ENCODE measurements at places on chromosomes 2 and 18. TPM values are rescaled to one million over a fixed set of nuclear protein-coding genes. Genes with fewer than 3 reads are reported as not detected.

- no peaks in the 10 kb centered on the region for H3K36me3 ChIP-seq
- DNase-seq, result no peak
- no peak overlapping the region for H3K27ac ChIP-seq
Measured at GRCh38 chr18:55106466-55106865, 147.2 kb upstream of the CCDC68 start.

DNA sequence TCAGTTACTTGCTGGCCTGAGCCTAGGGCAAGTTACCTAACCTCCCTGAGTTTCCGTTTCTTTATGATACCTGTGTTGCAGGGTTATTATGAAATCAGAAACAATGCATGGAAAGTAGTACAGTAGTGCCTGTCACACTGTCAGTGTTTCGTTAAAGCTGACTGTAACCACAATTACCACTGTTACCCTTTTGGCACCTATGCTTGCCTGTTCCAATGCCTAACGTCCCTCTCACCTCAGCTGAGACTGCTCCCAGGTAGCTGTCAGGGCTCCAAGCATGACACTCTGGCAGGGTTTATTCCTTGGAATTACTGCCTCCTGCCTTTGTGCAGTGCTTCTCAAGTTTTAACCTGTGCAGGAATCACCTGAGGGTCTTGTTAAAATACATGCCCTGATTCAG, 135.2 kb upstream of the RBMS1 start:
- no peaks in the 10 kb centered on the region for H3K4me1 ChIP-seq
- no peak overlapping the region for H3K27ac ChIP-seq
- no peak for DNase-seq
- no peaks in the 10 kb centered on the region for H3K36me3 ChIP-seq
- H3K4me3 ChIP-seq, result no peak overlapping the region

DNA sequence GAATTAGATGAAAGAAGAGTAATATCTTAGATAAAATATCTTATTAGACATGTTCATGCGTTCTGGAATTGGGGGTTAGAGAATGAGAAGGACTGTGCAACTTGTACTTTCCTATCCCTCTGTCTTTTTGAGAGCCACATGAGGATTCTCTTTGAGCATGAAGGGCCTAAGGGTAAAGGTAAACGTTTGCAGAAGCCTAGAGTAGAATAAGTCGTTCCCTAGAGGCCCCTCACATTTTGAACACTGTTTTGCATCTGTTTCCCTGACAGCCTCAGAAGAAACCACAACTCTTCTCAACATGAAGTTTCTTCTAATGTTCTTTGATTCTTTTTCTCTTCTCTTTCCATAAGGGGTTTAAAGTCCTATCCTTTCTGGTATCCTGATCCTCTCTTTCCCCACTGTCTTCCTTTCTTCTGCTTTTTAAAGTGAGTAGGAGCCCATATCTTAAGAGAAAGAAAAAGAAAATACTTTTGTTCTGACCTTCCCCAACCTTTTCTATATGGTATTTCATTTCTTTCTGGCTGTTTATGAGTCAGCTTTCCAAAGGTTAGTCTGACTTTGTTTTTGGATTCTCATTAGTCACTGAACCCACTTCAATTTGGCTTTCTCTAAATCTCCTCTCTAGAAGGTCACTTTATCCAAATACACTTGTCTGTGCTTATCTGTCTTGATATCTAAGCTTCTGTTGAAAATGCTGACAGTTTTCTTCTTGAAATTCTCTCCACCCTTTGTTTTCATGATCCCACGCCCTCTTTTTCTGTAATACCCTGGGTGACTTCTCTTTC, 34.8 kb downstream of the PPP1R1C start:
- H3K27ac ChIP-seq, result no peak overlapping the region
- H3K4me3 ChIP-seq, result no peak overlapping the region
- no peaks in the 10 kb centered on the region for H3K36me3 ChIP-seq
- no peak for DNase-seq

DNA sequence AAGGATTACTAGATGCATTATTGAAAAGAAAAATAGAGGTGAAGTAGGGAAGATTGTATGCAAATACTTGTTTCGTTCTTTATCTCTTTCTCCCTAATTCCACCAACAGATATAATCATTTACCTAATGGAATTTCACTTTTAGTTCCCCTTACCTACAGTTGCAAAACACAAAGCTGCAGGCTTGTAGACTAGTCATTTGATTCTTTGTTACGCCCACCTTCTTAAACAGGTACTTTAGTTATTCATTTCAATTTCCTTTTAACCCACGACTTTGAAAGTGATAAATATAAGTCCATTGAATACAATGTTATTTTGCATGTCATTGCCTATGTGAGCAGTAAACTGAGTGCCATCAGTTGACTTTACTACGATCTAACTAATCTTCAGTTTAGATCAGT, 3.9 kb upstream of the HRH4 start:
- H3K27ac ChIP-seq, result no peak overlapping the region
- no peaks in the 10 kb centered on the region for H3K36me3 ChIP-seq
- no peaks in the 10 kb centered on the region for H3K4me1 ChIP-seq
- no peaks in the 10 kb centered on the region for H3K27me3 ChIP-seq
- no peak for DNase-seq
- no peak overlapping the region for H3K4me3 ChIP-seq

DNA sequence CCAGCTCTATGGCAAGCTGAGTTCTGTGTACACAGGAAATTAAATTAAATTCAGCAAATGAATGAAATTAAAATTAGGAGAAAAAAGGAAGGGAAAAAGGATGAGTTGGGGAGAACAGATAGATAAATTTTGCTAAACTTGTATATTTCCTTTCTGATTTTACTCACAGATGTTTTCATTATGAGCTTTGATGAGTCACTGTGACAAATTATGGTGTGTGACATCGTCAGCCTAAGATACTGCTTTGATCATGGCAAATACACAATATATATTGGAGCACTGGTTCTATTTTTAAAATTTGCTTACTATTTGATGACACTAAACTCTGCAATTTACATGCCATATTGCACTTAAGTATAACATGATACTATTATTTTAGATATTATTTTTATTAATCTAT, 464.6 kb upstream of the SPHKAP start:
- no peaks in the 10 kb centered on the region for H3K36me3 ChIP-seq
- H3K4me3 ChIP-seq, result no peak overlapping the region
- no peak for DNase-seq
- H3K4me1 ChIP-seq, result no peaks in the 10 kb centered on the region
- H3K27me3 ChIP-seq, result no peaks in the 10 kb centered on the region

- no peak overlapping the region for H3K27ac ChIP-seq
- no peak for DNase-seq
- H3K36me3 ChIP-seq, result no peaks in the 10 kb centered on the region
- peaks cover 22% of the 10 kb centered on the region for H3K4me1 ChIP-seq
- H3K27me3 ChIP-seq, result no peaks in the 10 kb centered on the region
Measured at GRCh38 chr18:63299837-63300745, 19.5 kb downstream of the BCL2 start.

The DDX18 gene
- 62.4 TPM for total RNA-seq

DNA sequence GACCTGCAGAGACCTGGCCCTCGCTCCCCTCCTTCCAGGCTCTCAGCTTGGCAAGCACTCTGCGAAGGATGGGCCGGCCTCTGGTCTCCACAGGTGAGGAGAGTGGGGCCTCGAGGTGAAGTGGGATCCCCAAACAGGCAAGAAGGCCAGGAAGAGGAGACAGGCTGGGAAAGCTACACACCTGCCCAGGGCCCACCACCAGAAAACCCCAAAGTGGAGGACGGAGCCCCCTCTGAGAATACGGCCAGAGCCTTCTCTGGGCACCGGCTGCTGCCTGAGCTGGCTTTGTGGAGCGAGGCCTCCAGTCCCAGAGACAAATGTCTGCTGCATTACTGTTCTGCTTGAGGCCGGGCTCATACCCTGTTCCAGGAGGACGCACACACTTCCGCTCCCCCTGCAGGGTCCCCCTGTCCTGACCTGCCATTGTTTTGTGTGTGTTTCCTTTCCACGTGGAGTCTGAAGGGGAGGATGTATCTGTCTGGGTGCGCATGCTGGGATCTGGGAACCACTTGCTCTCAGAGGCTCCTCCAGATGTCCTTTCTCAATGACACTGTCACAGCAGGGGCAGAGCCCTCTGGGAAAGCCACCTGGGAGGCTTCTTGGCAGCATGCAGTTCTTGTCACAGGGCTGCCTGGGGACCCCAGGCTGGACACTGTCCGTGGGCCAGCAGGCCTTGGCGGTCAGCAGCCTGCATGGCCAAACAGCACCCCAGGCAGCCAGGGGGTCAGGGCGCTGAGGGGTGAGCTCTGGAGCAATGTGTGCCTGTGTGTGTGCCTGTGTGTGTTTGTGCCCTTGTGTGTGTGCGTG, 20.8 kb downstream of the KCNF1 start:
- H3K27ac ChIP-seq, result no peak overlapping the region
- no peaks in the 10 kb centered on the region for H3K27me3 ChIP-seq
- H3K36me3 ChIP-seq, result no peaks in the 10 kb centered on the region
- DNase-seq, result no peak
- peaks cover 4% of the 10 kb centered on the region for H3K4me1 ChIP-seq
- no peak overlapping the region for H3K4me3 ChIP-seq

The PKDCC gene
- 122 TPM for total RNA-seq

DNA sequence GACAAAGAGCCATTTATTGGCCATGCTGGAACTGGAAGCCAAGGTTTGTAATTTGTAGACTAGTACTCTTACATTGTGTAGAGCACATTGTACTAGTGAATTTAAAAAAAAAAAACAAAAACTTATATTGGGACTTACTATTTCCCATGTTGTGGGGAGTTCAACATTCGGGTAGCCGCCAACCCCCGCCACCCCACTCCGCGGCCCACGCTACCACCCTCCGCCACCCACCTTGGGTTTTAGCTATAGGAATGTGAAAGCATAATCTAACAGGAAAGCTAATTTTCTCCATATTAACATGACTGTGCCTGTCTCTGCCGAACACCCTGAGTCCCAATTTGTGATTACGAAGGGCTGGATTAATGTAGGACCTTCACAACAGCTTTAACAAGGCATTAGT, 275.8 kb downstream of the FIGN start:
- no peak overlapping the region for H3K4me3 ChIP-seq
- no peaks in the 10 kb centered on the region for H3K36me3 ChIP-seq
- H3K27me3 ChIP-seq, result no peaks in the 10 kb centered on the region
- no peaks in the 10 kb centered on the region for H3K4me1 ChIP-seq
- H3K27ac ChIP-seq, result no peak overlapping the region
- no peak for DNase-seq

- H3K27ac ChIP-seq, result no peak overlapping the region
- H3K36me3 ChIP-seq, result no peaks in the 10 kb centered on the region
- DNase-seq, result no peak
- H3K4me1 ChIP-seq, result peaks cover 2% of the 10 kb centered on the region
- no peaks in the 10 kb centered on the region for H3K27me3 ChIP-seq
Measured at GRCh38 chr2:230661072-230661957, 51.3 kb upstream of the CAB39 start.

The REG3G gene
- total RNA-seq, result 69.7 TPM

The CDH19 gene
- total RNA-seq, result 3.3 TPM

DNA sequence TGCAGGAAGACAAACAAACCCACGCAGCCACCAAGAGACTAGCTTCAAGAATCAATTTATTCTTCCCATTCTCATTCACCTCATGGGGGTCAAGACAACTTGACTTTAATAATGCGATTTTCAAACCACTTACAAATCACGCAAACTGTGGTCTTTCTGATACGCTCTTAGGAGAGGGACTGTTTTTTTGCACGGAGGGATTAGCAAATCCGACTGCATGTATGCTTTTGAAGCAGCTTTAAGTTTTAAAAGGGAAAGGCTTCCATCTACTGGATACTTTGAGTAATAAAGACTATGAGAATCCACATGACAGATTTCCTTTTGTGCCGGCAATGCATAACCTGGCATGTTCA, 322.9 kb upstream of the KCNJ3 start:
- DNase-seq, result no peak
- no peak overlapping the region for H3K4me3 ChIP-seq
- no peaks in the 10 kb centered on the region for H3K4me1 ChIP-seq
- H3K27ac ChIP-seq, result no peak overlapping the region
- H3K36me3 ChIP-seq, result no peaks in the 10 kb centered on the region

Measured in testis (tissue), 5 donors.